ENCODE measurements at places on chromosomes 3 and 15. TPM values are rescaled to one million over a fixed set of nuclear protein-coding genes. Genes with fewer than 3 reads are reported as not detected.

DNA sequence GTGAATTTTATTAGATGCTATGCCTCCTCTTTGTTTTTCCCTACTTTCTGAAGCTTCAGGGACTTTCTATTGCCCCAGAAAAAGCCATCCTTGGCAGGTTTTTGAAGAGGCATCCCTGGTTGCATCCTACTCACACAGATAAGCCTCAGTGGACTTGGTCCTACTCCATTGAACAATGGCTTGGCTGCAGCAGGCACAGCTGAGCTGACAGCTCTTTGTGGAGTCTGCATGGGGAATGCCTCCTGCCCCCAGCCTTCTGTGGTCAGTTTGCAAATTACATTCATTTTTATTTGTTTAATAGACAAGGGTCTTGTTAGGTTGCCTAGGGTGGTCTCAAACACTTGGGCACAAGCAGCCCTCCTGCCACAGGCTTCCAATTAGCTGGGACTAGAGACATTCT, 69.7 kb downstream of the NPAP1 start:
- no peak for DNase-seq

- peak; percentile 33 for DNase-seq
These were observed 107.1 kb downstream of the SRGAP3 start for GRCh38 chr3:9142362-9142761.

The STARD9 gene
- total RNA-seq = 5.4 TPM

- no peak for DNase-seq
These were observed 199.6 kb downstream of the EFHB start for GRCh38 chr3:19734453-19734852.

The ATP13A4 gene
- total RNA-seq = 0.19 TPM

DNA sequence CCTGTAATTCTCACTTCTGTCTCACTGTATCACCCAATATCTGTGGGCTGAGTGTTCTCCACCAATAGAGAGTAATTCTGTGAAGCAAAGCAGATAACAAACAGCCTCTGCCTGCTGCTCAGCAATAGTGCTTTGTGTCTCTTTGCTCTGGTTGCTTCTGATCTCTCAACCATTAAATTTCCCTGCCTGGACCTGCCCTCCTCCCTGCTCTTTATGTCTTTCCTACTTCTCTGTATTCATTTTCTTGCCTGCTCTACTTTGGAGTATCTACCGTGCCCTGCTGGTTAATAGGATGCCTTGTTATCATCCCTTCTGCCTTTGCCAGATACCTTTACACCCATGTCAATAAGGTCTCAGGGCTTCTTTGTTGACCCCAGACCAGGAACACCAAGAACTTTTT, 102.9 kb upstream of the CGNL1 start:
- DNase-seq = no peak

DNA sequence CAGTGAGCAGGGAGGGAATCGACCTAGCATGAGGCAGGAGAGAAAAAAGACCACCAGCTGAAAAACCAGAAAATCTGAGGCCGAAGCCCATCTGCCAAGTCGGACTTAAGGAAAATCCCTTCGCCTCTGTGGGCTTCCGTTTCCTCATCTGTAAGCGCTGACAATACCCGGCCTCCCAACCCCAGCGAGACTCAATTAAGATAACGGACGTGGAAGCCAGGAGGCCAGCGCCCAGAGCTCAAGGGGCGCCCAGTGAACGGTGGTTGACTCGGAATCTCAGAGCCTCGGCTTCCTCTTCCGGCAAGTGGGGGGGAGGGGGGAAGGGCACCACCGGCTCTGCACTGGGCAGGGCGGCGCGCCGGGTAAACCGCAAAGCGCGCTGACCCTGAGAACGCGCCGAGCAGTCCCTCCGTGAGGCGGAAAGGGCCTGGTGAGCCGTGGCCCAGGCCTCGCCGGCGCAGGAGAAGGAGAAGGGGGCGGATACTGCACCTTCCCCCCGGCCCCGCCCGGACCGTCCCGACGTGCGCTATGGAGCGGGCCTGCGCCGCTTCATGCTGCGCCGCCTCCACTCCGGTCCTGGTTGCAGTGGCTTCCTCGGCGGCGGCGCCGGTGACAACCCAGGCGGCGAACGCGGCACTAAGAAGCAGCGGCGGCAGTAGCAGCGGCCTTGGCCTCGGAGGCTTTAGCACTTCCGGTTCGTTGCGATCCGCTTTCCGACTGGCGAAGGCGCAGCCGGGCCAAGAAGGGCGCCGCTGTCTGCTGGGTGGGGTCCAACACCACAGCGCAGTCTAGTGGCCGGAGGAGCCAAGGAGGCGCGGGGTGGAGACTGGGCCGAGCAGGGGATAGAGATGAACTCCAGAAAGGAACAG, at the start of gene DPP8:
TSS of gene DPP8 (minus strand) at position 693 of the 869 bp plus-strand sequence. CDS start 5,136 bp downstream, outside the sequence.
- DNase-seq = peak; percentile 94

DNA sequence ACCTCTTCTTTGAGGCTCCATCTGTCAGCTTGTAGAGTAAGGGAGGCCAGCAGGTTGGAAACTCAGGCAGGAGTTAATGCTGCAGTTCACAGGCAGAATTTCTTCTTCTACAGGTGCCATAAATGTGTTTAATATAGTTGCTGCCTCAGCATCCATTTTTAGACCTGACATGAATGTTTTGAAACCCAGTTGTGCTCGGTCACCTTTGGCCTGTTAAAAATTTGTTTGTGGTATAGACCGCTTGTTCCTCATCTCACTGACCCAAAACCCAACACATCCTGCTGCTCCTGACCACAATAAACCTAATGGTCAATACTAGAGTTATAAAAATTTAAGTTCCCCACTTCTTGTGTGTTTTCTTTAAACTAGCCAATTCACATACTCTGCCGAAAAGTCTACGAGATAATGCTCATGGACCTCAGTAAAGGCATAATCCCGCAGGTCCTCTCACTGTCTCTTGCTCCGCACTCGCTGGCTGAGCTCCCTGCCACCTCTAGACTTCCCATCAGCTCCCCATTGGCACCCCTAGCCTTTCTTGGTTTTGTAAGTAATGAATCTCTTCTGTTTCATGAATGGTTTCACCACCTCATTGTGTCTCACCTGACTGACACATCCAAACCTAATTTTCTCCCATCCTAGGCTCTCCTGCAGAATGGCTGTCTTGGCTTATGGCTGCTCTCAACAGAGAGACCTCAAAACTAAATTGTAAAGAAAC, 138.5 kb upstream of the STRIT1 start:
- DNase-seq = no peak

GRCh38 chr3:25532431-25533162, 104.5 kb downstream of the RARB start:
- DNase-seq = no peak

- peak; percentile 52 for DNase-seq
These were observed 102.9 kb downstream of the SUCLG2 start for GRCh38 chr3:67551361-67552016.

DNA sequence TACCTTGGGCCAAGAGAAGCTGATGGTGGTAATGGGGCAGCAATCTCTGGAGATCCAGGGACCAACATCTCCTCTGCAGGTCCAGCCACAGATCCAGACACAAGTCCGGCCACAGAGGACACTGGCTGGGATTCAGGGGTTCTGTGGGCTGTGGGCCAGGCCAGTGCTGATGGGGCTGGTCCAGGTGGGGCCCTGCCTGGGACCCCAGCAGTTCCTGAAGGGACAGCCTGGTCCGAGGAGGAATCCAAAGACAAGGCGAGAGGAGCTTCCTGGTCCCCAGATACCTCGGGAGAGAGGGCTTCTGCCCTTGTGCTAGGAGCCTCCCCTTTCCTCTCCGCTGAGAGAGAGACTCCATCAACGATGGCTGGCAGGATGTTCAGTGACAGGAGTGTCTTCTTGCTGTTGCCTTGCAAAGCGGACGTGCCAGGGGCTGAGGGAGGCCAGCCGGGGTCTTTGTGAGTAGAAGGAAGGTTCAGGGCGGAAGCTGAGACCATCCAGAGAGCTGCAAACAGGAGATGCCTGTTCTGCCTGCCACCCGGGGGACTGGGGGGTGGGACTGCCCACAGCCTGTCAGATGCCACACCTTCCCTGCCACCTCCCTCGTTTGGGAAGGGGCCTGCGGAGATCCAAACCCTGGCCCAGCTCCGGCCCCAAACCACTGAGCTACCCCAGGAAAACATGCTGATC, 24.5 kb upstream of the GOLGA6C start:
- DNase-seq = no peak

- no peak for DNase-seq
These were observed 41.1 kb downstream of the VGLL3 start for GRCh38 chr3:86949850-86950249.

The IMPDH2 gene
- 275 TPM for total RNA-seq

GRCh38 chr3:55551644-55552043, 64.5 kb upstream of the WNT5A start:
- no peak for DNase-seq

- DNase-seq = no peak
These were observed 22.7 kb downstream of the ST6GAL1 start for GRCh38 chr3:186953011-186953487.

- no peak for DNase-seq
These were observed 44.3 kb upstream of the APEH start for GRCh38 chr3:49629866-49630265.

The GPD1L gene
- total RNA-seq = 28.3 TPM

DNA sequence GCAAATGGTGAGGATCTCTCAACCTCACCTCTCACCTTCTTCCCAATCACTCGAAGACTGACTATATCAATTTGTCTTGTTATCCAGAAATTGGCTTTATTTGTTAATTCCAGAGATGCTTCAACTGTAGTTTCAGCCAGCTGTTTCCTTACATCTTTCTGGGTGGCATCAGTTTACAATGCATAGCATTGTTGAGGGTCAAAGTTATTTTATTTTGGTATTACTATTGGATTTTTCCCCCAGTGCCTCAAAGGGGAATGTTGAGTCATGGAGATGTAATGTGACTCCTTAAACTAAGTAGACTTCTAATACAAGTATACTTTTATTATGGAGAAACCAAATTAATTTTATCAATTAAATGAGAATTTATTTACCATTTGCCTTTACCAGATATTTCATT, 351.6 kb downstream of the TIGIT start:
- DNase-seq = peak; percentile 34

- no peak for DNase-seq
These were observed 59.7 kb upstream of the LRRN1 start for GRCh38 chr3:3739330-3740060.

- no peak for DNase-seq
These were observed 18.5 kb downstream of the GLDN start for GRCh38 chr15:51359981-51360380.

The RPUSD2 gene
- total RNA-seq = 11.7 TPM

GRCh38 chr3:39322936-39323335, 6.6 kb upstream of the CCR8 start:
- no peak for DNase-seq

The LRRC31 gene
- not detected for total RNA-seq

The FBXO40 gene
- total RNA-seq = 0.83 TPM

- DNase-seq = no peak
These were observed 29.5 kb downstream of the PRICKLE2 start for GRCh38 chr3:64195789-64196188.

The PLA1A gene
- total RNA-seq = 2.8 TPM

DNA sequence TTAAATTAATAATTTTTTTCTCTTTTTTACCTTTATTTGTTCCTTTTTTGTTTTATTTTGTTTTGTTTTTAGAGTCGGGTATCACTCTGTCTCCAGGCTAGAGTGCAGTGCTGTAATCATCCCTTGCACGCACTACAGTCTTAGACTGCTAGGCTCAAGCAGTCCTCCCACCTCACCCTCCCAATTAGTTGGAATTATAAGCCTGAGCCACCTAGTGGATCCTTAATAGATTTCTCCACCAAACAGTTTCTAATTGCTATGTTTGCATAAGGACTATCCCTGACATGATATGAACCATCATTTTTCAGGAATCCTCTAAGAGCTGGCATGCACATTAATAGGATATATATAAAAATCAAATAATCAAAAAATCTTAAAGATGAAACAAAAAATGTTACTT, 993.2 kb downstream of the OTOL1 start:
- DNase-seq = no peak

GRCh38 chr15:36428102-36428845, 151.2 kb upstream of the CDIN1 start:
- DNase-seq = peak; percentile 100

- no peak for DNase-seq
These were observed 268.7 kb upstream of the ARRDC4 start for GRCh38 chr15:97691799-97692198.

GRCh38 chr15:77606142-77607034, 26.3 kb downstream of the LINGO1 start:
- no peak for DNase-seq

The SLCO2A1 gene
- not detected for total RNA-seq

GRCh38 chr15:81264072-81264857, 59.7 kb downstream of the STARD5 start:
- peak; percentile 19 for DNase-seq

- DNase-seq = no peak
These were observed 54.0 kb downstream of the PLCH1 start for GRCh38 chr3:155690921-155691320.

The LMAN1L gene
- total RNA-seq = not detected

DNA sequence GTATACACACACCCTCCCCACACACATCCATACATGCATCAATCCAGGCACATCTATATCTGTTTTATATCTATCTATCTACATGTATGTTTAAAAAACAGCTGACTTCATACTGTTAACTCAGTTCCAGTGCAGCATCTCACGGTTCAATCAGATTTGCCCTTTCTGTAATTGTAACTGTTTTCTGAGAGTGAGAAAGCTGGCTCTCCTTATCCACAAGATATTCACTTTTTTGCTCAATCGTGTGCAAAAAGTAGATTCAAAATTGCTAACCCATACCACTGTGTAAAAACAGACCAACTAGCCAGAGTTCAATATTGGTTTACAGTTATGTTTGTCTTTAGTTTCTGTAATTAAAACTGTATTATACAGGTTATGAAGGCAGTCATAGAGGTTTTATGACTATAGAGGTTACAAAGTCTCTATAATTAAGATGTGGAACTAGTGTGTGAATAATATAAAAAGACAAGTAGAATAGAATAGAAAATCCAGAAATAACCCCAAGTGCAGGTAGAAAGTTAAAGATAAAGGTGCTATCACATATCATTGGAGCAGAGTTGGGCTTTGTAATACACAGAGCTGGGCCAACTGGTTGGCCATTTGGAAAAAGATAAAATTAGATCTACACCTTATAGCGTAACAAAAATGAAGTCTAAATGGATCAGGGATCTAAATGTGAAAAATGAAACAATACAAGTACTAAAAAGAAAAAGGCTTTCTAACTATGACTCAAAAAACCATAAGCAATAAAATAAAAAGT, 20.1 kb upstream of the MCF2L2 start:
- no peak for DNase-seq

GRCh38 chr15:70465812-70466211, 297.5 kb downstream of the UACA start:
- no peak for DNase-seq

The FAM81A gene
- total RNA-seq = 0.47 TPM

DNA sequence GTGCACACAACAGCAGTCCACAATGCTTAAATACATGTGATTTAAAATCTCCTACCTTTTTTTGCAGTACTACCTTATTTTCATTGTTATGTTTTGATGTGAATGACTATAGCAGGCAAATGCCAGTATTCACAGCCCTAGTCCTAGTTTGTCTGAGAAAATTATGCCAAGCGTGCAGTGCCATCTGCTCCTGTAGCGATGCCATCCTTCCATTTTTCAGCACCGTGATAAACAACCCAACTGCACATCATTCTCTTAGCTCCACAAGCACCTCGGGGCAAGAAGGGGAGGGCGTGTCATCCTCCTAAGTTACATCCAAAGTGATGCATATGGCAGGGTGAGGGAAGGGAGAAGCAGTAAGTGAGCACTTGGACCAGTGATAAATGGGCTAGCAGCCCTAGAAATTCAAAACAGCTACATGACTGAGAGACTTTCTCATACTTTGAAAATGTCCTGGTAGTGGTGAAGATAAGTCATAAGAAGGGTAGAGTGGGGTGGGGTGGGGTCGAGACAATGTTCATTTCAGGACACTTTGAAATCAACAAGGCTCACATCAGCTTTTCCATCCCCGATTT, 198.8 kb downstream of the LSAMP start:
- no peak for DNase-seq
